ENCODE measurements at places on chromosomes 11 and 22.
A peak's percentile ranks its signal among the peaks of the same experiment; 100 is the strongest.

GRCh38 chr11:133824593-133824992 is 20.7 kb downstream of the SPATA19 start:
- no peak for DNase-seq

DNA sequence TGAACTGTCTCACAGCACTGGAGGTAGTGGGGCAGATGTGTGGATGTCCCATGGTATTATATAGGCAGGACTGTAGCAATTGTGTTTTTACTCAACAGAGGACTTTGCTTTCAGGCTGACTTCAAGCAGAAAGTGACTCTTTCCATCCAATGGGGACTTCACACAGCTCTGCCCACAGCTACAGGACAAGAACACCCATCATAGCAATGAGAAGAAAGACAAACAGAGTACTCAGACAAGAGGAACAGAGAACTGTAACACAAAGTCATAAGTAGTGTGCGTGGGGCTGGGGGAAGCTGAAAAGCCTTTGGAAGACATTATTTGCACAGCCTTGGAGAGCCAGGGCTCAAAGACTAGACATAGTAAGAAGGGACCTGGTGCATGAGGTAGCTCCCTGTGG is 70.3 kb downstream of the CCDC81 start:
- DNase-seq, result no peak

DNA sequence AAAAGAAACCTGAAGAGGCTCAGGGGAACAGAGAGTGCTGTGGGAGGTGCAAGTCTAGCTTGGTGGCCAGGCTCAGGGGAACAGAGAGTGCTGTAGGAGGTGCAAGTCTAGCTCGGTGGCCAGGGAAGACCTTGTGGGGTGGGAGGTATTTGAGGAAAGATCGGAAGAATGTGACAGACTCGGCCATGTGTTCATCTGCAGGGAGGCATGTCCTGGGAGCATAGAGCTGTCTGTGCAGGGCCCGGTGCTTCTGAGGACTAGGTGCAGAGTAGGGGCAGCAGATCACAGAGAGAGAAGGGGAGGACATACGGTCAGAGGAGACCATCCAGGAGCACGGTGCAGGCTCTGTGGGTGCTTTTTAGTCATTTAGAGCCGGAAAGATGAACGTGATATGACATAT is 10.8 kb downstream of the IFITM10 start:
- DNase-seq, result no peak

DNA sequence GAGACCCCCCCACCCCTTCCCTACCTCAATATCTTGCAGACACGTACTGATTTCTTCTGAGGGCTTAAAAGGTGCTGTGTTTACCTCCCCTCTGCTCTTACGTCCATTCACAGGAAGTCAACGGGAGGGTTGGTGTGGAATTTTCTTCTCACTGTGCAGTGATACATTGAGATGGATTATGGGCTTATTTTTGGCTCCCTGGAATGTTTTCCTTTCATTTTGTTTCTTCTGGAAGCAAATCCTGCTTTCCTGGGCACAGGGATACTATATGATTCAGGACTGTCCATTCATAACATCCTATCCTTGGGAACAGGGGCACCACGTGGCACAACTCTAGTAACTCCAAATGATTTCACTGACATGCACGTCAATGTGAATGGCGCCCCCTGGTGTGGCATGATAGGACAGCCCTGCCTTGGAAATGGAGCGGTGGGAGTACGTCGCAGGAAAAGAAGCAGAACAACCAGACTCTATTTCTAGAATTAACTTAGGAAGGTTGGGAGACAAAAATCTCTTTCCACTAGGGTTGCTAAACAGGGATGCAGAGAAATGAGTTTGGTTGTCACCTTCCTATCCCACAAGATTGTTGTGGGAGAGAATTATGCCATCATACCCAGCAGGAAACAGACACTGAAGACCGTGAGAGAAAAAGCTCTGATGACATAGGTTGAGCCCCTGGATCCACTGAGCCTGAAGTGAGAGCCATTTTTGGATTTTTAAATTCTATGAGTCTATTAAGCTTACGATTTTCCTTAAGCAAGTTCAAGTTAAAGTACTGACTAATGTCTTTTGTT is 146.5 kb upstream of the RAG2 start:
- peak; percentile 68 for DNase-seq

- no peak for DNase-seq
Observed at GRCh38 chr11:76062733-76063132, 143.6 kb downstream of the WNT11 start.

- no peak for DNase-seq
Observed at GRCh38 chr11:106271686-106272085, 194.2 kb downstream of the AASDHPPT start.

GRCh38 chr11:1162491-1163311 is 4.9 kb downstream of the MUC5AC start:
- no peak for DNase-seq

- DNase-seq, result no peak
Observed at GRCh38 chr11:45993531-45994001, 71.1 kb downstream of the LARGE2 start.

- DNase-seq, result no peak
Observed at GRCh38 chr11:113481672-113482071, 6.5 kb upstream of the DRD2 start.

DNA sequence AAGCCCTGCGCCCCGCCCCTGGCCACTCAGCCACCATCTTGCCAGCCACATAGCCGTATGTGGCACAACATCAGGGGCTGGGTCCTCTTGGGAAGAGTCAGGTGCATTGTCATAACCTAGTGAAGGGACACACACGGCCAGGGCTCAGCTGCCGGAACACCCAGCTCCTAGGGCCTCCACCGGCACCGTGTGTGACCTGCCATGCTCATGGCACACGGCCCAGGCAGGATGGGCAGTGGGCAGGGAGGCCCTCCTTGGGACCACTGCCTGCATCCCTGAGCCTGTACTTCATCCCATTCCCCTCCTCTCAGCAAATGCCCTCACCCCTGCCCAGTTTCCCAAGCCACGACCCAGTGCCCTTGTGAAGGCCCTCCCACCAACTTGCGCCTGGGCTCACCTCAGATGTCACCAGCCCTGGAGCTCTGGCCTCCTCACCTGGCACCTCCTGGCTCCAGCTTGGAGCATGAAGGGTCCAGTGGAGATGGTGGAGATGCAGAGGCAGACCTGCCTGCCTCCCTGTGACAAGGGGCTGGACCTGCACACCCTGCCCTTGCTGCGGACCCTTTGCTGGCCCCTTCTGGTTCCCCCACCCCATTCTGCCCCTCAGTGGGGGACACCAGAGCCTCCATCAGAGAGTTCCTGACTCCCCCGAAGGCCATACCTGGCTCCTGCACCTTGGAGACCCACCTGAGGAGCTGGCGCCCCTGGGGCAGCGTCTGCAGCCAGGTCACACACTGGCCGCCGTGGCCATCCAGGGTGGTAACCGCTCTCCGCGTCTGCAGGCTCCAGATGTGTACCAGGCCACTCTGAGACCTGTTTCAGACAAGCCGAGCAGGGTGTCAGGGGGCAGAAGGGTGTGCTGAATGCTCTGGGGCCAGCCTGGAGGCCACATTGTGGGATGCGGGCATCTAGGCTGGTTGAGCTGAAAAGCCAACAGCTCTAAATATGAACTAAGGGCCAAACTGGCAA is 34.5 kb downstream of the GNB1L start:
- DNase-seq, result no peak
